ENCODE measurements at places on chromosomes 2 and 18.

- DNase-seq: no peak
These were observed 37.3 kb upstream of the LNPK start for GRCh38 chr2:176039375-176039774.

DNA sequence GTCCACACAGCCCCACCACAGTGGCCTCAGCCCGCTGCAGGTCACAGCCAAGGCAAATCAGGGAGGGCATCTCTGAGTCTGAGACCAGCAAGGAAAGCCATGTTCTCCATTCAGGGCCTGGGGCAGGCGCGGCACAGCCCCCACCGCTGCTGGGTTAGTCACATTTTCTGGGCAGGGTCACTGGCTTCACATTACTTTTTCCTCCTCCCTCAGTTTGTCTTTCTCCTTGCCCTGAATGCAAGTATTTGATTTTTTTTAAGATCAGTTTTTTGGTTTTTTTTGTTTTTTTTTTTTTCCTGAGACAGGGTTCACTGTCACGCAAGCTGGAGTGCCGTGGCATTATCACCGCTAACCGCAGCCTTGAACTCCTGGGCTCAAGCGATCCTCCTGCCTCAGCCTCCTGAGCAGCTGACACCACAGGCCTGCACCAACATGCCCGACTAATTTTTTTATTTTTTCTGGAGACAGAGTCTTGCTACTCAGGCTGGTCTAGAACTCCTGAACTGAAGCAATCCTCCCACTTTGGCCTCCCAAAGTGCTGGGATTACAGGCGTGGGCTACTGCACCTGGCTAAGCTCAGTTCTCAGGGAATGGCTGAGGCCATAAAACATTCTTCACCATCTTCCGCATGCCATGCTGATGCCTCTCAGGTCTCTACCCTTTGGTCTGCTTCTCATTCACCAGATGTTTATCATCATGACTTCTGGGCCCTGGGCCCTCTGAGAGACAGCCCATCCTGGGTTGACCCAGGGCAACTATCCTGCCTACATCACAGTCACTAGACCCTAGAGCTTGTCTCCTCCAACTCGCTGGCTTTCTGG, 628 bp upstream of the CAPG start:
- DNase-seq: no peak

DNA sequence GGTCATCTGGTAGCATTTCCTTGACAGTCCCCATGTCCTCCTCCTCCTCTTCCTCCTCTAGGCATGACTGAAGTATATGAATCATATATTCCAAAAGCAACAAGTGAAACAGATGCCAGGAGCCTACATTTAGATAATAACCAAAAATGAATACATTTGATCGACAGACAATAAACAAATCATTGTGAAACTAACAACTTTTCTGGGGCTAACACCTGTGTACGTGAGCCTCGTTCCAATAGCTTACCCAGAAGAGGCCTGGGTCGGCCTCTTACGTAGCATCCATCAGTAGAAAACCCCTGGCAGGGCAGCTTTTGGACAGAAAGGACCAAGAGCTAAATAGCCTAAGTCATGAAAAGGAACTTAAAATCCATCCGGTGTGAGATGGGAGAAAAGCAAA, 15.3 kb upstream of the CREG2 start:
- DNase-seq: no peak

GRCh38 chr2:240603081-240603835, 16.7 kb downstream of the CAPN10 start:
- DNase-seq: no peak

- no peak for DNase-seq
These were observed 31.9 kb downstream of the ABHD3 start for GRCh38 chr18:21672521-21673267.

DNA sequence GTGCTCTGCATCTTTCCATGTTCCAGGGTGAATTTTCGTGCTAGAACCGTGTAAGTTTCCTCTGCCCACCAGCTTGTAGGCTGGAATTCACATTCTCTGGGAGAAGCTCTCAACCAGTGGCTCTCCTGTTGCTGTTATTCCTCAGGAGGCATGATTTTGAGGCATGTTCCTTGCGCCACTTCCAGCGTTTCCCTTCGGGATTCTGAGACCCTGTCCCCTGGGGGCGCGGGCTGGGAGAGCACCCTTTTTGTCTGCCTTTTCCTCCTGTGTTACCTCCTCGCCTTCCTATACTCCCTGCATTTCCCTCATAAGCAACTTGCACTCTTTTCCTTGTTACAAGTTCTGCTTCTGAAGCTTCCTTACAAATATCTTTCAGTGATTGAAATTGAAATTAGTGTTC, 156.4 kb downstream of the PTPRM start:
- no peak for DNase-seq

DNA sequence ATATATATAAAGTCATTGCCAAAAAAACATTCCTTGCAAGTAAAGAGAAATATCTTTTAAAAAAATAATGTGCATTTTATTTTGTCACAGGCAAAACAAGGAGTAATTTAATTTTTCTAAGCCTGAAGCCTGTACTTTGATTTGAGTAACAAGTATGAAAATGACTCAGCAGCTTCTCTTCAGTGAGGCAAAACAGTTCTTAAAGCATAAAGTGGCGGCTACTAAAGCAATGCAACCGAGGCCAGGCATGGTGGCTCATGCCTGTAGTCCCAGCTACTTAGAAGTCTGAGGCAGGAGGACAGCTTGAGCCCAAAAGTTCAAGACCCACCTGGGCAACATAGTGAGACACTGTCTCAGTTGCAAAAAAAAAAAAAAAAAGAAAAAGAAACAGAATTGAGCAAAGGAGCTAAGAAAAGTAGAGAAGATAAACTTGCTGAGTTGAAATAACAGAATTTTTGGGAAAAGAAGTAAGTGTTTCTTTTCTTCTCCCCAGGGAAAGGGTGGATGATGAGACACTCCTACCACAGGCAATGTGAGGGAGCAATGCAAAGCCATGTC, 29.6 kb downstream of the DOK1 start:
- DNase-seq: no peak

DNA sequence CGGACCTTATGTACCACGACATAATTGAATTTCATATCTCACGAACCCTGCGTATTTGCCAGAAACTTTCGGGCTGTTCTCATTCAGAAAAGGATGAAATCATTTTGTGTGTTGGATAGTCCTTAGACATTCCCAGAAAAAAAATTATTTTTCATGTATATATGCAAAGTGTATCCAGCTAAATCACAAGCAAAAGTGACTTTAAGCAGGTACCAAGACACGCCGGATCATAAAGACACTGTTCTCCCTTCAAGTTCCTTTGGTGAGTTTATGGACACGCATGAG, 35.1 kb upstream of the PNO1 start:
- DNase-seq: no peak

- DNase-seq: no peak
These were observed 659.3 kb upstream of the FANCL start for GRCh38 chr2:58900246-58901027.

DNA sequence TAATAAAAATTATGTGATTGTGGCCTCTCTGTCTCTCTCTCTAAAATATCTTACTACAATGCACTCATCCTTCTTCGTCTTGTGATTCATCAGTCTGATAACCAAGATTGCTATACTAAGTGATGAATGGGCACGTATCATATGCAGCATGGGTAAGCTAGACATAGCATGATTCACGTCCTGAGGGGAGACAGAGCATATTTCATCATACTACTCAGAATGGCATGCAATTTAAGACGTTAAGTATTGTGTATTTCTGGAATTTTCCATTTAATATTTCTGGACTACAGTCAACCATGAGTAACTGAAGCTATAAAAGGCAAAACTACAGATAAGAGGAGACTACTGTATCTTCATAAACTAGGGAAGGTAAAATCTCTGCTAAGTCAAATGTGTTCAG, 97.0 kb upstream of the CD226 start:
- DNase-seq: no peak

DNA sequence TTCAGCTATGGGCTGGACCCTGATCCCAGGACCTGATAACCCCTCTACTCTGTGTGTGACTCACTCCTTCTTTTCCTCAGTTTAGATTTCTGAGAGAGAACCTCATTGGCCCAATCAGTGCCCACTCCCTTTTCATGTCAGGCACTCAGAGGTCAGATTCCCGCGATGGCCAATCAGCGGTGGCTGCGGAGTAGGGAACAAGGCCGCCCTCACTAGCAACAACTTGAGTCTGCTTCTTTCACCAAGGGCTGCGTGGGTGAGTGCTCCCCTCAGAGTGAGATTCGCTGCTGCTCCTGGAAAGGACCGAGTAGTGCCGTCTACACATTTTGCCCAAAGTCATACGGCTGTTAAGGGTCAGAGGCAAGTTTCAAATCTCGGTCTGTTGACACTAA, 34.7 kb downstream of the NPPC start:
- DNase-seq: no peak

- no peak for DNase-seq
These were observed 104.9 kb downstream of the RIT2 start for GRCh38 chr18:43010611-43011010.

- no peak for DNase-seq
These were observed 50.6 kb downstream of the EPAS1 start for GRCh38 chr2:46347648-46348280.

DNA sequence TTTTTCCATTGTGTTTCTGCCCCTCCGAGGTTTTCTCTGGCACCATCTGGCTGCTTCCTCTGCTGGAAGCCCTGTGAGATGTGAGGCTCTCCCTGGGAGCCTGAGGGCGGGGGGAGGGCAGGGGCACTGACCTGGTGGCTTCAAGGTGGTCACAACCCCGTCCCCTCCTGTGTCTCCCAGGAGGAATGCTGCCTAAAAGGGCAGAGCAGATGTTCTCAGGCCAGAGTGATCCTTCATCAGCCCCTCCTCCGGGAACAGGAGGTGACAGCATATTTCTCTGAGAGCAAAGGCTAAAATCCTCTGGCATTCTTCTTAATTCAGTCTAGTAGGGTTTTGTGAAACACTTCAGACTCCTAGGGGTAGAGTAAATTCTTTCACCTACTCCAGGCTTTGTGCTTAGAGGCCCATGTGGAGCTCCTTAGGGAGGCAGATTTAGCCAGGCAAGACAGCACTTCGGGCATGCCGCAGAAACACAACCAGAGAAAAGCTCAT, 18.3 kb upstream of the GREB1 start:
- no peak for DNase-seq

GRCh38 chr2:184620367-184620766, 22.0 kb downstream of the ZNF804A start:
- no peak for DNase-seq

- DNase-seq: no peak
These were observed 98.2 kb upstream of the SMAD2 start for GRCh38 chr18:48028696-48029095.

GRCh38 chr2:139631966-139632365, 851.8 kb upstream of the NXPH2 start:
- DNase-seq: no peak

GRCh38 chr2:239002591-239002953, 154.7 kb downstream of the TWIST2 start:
- DNase-seq: no peak

DNA sequence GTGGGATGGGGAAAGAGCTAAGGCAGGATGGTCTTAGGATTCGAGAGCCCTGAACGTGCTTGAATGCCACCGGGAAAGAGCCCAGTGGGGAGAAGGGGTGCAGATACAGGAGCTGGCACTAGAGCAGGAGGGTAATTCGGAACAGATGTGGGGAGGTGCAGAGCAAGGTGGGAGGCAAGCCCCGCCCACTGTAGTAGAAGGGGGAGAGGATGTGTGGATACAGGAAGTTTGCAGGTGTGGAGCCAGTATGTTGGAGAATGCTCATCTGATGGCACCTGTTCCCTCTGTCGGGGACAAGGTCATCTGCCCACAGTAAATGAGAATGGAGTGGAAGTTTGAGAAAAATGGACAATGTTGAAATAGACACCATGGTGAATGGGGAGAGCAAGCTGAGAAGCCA, 28.8 kb downstream of the CHST10 start:
- no peak for DNase-seq

DNA sequence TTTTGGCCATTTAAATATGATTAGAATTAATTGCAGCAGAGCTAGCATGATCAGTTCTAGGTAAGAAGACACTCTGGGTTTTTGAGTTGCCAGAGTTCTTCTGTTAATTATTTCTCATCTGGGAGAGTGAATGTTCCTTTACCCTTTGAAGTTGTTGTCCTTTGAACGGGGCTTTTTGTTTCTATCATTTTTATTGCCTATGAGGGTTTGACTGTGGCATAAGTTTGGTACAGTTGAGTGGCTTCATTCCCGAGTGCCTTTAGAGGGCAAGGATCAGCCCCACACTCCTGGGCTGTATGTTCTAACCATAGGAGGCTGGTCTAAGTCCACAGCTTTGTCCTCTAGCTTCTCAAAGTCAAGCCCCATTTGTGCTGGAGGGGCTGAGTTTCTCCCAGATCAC, 804.3 kb downstream of the KCNJ3 start:
- DNase-seq: no peak

DNA sequence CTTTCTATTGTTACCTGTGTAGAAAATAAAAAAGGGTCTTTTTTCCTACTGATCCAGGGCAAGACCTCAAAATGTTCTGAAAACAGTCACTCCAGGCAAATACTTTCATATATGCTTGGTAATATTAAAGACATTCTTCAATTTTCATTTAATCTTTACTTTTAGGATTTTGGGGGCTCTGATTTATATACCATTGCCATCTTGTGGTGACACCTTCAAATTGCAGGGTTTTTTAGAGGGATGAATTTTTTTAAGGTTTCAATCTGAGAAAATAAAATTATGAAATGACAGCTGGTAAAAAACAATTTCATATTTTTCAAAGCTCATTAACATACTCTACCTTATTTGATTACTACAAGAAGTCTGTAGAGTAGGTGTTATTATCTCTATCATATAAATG, 26.8 kb downstream of the MAPK4 start:
- no peak for DNase-seq

- DNase-seq: no peak
These were observed 168.8 kb downstream of the TXNL1 start for GRCh38 chr18:56469582-56469981.

- DNase-seq: no peak
These were observed 70.5 kb downstream of the PRPF40A start for GRCh38 chr2:152646775-152647174.

GRCh38 chr2:79994965-79995364, 309.6 kb downstream of the LRRTM1 start:
- DNase-seq: no peak

DNA sequence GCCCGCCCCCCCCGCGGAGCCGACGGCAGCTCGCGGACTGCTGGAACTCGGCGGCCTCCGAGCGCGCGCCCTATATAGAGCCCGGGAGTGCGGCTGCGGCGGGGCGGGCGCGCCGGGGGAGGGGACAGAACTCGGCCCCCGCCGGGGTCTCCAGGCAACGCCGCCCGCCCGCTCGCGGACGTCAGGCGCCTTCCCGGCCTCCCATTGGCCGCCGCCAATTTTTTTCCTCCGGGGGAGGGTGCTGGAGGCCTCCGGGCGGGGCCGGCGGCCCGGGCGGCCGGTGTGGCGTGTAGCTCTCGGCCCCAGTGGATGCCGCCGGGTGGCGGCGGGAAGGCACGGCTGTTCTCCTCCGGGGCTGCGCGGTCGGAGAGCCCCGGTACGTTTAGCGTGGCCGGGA, at the start of gene ZFP36L2:
Gene ZFP36L2 (minus strand): TSS at position 49 of the 397 bp plus-strand sequence. CDS start 291 bp downstream, outside the sequence.
- DNase-seq: peak; percentile 91

DNA sequence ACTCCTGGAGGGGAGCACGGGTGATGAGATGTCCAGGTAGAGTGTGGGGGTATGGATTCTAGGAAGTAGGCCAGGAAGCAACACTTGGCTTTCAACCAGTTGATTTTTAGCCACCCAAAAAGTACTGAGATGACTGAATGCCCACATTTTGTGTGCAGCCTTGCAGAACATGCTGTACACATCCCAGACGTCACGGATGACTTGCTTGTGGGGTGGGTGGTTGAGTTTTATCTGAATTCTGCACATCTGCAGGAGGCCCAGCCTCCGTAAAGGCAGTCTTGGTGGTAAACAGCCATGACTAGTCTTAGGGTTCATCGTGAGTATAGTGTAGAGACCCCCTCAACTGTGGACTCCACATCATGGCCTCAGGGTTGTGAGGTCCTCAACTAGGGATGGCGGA, 53.3 kb upstream of the CCDC195 start:
- no peak for DNase-seq

- DNase-seq: no peak
These were observed 87.9 kb upstream of the MAP4K3 start for GRCh38 chr2:39524756-39525635.

Data from activated naive CD4-positive, alpha-beta T cell (primary cell).